ENCODE measurements at places on chromosomes 7 and 10.

DNA sequence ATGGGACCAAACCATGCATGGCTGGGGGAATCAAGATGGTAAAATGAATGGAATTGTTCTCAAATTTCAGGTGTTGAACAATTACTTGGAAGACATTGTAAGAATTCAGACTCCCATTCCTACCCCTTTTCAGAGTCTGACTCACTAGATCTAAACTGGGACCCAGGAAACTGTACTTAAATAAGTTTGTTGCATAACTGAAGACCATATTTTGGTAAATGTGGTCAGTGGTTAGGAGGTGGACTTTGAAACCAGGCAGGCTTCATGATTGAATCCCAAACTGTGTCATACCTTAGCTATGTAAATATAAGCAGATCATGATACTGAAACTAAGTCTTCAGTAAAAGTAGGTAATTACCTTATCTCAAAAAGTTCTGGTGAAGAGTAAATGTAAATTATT is 41.7 kb downstream of the ZWINT start:
- DNase-seq = peak; percentile 90

DNA sequence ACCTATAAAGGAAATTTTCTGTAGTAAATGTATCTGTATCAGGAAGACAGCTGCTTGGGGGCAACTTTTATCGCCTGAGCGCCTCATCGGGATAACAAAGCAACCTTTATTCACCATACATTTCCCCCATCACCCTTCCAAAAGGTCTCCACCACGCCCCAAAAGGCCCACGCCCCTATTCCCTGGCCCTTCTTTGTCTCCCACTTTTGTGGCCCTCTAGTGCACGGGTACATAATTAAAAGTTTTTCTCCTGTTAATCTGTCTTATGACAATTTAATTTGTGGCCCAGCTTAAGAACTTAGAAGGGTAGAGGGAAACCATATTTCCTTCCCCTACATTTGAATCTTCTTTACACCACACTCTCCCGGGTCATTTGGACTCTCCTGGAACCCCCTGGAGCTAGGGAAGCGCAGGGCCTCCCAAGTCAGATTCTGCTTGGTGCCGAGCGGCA is 625 bp downstream of the RP9 start:
- DNase-seq = peak; percentile 43

DNA sequence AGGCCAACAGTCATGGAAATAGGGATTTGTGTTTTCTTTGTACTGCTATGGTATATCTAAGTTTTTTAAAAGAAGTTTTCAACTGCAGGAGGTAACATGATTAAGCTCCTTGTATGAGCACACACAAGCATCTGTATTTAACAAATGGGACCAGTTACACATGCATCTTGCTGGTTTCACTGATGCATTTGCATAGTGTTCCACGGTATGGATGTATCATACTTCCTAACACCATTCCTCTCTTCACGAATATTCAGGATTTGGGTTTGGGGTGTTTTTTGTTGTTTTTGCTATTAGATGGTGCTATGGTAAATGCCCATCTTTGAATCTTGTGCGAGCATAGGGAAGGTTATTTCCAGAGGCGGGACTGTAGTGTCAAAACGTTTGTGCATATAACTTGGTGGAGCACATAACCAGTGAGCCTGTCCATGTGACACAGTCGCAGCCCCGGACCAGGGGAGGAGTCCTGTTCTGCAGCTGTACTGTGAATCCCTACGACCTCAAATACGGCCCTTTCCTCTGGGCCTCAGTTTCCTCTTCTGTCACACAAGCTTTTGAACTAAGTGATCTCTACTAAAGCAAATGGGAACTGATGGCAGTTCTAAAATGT is 1.9 kb downstream of the H2BK1 start:
- DNase-seq = no peak

DNA sequence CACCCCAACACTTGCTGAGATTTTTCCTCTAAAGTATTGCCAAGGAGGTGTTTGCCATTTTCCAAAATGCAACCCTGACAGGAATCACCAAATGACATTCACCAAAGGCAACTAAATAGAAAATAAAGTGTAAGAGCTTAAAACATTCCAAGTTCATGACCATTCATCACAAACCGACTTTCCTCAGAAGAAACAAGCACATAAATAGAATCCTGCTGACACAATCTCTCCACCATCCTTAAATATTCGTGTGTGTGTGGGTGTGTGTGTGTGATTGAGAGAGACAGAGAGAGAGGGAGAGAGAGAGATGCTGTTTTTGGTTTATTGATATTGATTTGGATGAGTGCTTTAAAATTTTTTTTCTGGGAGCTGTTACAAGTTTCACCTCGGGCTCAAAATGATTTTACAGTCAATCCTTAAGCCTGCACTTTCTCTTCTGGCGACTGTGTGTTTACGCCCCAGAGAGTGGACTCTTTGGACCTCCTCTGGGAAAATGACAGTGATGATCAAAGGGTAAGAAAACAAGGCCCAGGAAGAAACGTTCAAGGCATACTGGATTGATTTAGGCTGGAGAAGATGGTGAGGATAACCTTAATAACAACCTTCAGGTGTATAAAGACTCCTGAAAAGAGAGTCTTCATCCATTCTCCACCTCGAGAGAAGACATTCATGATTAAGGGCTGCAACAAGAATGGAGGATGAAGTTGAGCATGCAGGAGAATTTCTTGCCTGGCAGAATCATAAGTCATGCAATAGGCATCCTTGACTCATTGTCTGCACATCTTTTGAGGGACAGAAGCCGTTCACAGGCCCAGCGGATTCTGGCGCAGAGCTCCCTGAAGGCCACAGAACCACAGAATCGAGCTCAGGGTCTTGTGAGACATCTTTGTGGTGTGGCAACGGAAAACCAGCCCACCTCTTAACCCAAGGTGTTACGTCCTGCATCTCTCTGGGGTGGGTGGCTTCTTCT is 104.4 kb upstream of the FGFR2 start:
- no peak for DNase-seq

DNA sequence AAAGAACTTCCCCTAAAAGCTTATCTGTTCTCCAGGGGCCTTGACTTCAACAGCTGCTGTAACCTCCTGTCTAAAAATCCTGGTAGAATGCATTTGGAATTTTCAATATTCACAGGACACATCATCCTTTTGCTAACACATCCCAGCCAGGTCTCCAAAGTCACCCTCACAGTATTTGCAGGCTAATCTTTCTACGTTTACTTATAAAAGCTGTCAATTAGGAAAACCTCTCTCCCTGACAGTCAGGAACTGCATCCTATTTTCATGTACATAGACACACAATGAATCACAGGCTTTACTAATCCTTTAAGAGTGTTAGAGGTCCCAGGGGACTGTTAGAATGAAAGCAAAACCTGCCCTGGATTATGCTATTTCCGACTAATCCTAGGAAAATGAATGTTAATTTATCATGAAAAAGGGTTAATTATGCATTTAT is 102.2 kb downstream of the GFRA1 start:
- DNase-seq = peak; percentile 37

- no peak for DNase-seq
Observed at GRCh38 chr7:106535234-106535932, 125.6 kb downstream of the CCDC71L start.

DNA sequence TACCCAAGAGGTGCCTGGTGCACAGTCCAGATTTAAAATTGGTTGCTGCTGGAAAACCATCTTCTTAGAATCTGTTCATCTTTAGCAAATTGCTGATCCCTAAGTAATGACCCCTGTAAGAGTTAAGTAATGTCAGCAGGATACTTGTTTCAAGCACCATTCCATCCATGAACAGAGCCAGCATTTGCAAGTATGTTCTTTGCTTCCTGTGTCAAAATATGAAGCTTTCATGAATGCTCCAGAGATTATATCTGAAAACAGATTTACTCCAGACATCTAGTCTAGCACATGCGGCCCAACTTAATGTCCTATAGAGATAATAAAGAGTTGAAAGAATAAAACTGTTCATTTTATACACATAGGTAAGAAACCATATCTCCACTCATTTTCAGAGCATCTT is 98.7 kb upstream of the ZNF438 start:
- DNase-seq = no peak

GRCh38 chr7:100053215-100053614 is 3.6 kb downstream of the ZSCAN21 start:
- peak; percentile 42 for DNase-seq

GRCh38 chr7:92644406-92645113 is 54.4 kb upstream of the FAM133B start:
- no peak for DNase-seq

DNA sequence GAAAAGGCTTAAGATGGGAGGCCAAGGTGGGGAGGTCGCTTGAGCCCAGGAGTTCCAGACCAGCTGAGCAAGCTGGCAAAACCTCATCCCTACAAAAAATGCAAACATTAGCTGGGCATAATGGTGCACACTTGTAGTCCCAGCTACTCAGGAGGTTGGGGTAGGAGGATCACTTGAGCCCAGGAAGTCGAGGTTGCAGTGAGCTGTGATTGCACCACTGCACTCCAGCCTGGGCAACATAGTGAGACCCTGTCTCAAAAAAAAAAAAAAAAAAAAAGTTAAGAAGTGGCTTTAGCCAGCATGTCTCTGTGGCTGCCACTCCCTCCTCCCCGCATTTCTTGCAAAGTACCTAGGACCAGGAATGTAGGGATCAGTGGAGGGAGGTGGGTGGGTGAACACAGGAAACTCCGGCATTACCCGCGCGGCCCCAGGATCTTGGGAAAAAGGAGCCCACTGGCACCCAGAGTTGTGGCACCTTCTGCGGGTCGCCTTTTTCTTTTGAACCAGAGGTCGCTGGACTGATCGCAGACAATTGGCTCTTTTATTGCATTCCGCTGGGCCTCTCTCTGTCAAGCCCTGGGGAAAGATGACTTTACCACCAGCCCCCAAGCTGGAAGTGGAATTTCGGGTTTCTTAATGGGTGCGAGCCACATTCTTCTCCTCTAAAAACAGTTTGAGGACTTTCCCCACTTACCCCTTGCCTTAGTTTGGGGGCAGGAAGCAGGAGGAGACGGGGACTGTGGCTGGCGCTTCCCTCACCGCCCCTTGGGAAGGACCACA is 3.5 kb downstream of the VGF start:
- DNase-seq = no peak

DNA sequence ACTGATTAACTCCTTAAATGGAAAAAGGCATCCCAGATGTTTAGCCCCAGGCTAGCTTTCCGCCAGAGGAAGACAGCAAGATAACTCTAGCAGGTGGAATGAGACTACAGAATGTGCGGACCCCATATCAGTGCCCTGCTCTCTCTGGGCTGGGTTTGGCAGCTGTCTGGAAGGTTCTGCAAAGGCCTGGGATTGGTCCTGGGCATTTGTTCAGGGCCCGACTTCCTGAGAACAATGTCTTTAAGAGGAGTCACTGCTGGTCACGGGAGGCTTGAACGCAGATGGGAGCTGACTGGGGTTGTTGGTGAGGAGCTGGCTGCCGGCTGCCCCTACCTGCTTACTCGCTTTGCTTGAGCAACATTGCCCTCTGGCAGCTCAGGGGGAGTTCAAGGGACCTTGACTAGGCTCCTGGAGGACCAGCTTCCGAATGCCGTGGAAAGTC is 130.6 kb upstream of the BTBD16 start:
- peak; percentile 37 for DNase-seq

GRCh38 chr7:142901426-142902259 is 16.1 kb upstream of the TRPV6 start:
- DNase-seq = no peak

- no peak for DNase-seq
Observed at GRCh38 chr10:61316676-61317265, 136.4 kb downstream of the TMEM26 start.

Measured in H4 (cell line).